Stimulated activated CD8-positive, alpha-beta memory T cell treated with anti-CD3 and anti-CD28 coated beads, Interleukin-2, amount 100 ng/mL, for 1 hour (primary cell): ENCODE measurements at places on chromosomes 13 and 19.

GRCh38 chr13:77374786-77375185 lies 47.9 kb upstream of the MYCBP2 start:
- no peak for DNase-seq

DNA sequence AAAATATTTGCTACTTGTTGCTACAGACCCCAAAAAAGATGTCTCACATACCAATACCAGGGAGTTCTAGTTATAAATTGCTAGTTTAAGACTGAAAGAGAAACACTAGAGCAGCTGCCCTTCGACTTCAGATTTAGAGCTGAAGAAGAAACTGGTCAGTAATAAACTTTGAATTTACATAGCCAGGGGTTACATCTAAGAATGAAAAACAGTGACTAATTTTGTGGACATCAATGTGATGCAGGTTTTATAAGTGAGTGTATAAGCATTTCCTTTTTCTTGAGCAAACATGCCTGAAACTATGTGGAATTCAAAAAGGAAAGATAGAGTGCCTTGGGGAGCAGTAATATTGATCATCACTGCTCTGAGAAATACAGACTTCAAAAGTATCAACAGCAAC lies 724.9 kb upstream of the MIR17HG start:
- no peak for DNase-seq

GRCh38 chr19:34436716-34437115 lies 8.5 kb downstream of the UBA2 start:
- DNase-seq, result no peak

GRCh38 chr13:102359264-102359663 lies 42.6 kb downstream of the FGF14 start:
- DNase-seq, result no peak

GRCh38 chr19:33390101-33390907 lies 16.8 kb downstream of the CEBPG start:
- no peak for DNase-seq

DNA sequence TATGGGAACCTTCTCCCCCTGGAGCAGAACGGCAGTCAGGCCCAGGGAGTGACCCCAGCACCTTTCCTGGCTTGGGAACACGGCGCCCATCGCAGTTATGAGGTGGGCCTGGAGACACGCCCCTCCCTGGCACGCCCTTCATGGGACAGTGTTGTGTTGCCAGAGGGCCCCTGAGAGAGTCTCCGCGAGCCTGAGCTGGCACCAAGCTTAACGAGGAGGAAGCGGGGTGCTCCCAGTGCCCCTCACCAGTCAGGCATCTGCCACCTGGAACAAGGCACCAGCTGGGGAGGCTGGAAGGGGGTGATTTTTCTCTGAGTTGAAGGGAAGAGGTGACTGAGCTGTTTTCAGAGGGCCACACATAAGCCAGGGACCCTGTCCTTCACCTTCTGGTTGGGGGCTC lies 180.6 kb downstream of the KDM4B start:
- no peak for DNase-seq

DNA sequence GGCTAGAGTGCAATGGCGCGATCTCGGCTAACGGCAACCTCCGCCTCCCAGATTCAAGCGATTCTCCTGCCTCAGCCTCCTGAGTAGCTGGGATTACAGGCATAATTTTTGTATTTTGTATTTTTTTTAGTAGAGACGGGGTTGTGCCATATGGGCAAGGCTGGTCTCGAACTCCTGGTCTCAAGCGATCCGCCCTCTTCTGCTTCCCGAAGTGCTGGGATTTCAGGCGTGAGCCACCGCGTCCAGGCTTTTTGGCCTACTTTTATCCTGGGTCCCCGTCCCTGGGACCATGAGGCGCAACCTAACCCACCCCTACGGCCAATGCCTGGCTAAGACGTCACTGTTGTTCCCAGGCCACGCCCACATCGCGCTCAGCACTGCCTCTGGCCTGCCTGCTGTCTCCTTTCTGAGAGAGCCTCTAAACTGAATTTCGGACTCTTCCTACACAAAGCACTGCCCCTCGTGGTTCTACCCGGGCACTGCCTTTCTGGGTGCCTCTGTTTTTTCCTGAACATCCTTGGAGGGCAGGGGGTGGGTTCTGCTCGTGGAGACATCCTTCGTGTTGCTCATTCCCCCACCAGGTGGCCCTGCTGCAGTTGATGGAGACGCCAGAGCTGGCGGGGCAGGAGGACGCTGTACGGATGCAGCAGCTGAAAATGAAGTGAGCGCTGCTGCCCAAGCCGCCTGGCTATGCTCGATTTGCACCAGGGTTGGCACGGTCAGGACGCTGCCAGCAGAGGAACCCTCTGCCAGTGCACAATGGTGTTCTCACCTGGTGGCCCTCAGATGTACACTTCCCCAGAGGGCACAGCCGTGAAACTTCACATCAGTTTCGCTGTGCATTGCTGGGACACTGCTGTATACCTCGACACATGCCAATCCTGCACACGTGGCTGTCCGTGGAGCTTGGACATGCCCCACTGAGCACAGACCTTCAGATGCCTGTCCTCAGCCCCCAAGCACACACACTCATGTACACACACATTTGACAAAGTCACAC lies 2.0 kb downstream of the REX1BD start:
- DNase-seq, result no peak

- DNase-seq, result no peak
These were observed 1.0 kb downstream of the CLPP start for GRCh38 chr19:6362351-6362801.

DNA sequence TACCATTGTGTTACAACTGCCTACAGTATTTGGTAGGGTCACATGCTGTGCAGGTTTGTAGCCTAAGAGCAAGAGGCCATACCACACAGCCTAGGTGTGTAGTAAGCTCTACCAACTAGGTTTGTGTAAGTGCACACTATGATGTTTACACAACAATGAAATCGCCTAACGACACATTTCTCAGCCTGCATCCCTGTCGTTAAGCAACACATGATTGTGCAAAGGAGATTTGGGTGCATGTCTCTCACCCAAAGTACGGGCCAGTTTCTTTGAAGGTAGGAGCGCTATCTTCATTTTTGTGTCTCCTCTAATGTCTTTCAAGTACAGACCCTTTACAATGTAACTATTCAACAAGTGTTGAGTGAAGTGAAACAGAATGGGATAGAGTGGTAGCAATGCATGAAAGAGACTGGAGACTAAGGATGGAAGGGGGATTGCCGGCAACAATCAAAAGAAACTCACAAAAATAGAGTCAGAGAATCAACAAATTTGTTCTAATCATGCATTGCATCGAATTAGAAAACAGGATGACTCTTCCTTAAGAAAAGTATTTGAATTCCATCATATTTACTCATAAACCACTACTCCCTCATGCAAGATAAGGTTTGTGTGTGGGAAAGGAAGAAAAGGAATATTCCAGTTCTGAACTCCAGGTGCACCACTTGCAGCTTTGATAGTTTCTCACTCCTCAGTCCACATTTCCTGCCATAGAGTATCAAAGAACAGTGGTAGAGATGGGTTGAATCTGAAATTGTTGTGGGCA lies 60.2 kb upstream of the TNFRSF19 start:
- DNase-seq, result no peak

DNA sequence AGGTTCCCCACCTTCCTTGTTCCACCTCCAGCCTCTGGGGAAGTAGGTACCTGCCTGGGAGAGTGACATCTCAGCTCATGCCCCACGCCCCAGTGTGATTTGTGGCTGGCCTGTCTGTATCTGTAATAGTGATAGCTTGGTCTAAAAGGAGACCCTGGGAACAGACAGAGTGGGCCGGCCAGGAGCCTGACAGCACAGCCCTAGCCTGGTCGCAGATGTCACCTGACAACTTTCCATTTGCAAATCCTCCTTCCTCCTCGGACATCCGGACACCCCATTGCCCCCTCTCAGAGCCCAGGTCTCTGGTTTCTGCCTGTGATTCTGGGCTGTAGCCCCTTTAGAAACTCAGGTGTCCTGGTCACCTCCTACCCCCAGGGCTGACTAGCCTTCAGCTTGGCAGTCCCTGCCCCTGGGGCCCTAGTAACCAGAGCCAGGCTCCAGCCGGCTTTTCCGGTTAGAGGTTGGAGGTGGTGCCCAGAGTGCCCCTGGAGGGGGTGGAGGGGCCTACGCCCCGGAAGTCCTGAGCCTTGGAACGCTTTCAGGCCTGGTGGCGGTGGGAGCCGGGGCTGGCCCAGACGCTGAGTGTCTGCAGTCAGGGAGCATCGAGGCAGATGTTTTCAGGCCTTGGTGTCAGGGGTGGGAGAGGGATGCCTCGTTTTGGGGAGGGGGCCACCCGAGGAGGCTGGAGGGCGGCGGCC lies 6.5 kb downstream of the LRRC8E start:
- DNase-seq, result no peak

DNA sequence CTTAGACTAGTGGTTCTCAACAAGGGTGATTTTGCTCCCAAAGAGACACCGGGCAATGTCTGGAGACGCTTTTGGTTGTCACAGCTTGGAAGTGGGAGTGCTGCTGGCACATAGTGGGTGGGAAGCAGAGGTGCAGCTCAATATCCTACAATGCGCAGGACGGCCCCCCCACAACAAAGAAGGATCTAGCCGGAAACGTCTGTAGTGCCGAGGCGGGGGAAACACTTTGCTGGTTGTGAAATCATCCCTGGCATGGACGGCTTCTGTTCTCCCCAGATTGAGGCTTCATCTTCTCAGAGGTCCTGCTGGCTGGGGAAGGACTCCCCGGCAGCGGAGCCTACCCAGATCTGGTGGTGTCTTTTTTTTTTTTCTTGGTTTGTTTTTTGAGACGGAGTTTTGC lies 13.4 kb upstream of the SYT5 start:
- DNase-seq, result no peak

GRCh38 chr19:45667620-45668341 lies at the start of gene GIPR:
Gene GIPR, plus strand, starts transcription at chr19:45668221. Its CDS starts 1,300 bp downstream, at chr19:45669521.
- no peak for DNase-seq

DNA sequence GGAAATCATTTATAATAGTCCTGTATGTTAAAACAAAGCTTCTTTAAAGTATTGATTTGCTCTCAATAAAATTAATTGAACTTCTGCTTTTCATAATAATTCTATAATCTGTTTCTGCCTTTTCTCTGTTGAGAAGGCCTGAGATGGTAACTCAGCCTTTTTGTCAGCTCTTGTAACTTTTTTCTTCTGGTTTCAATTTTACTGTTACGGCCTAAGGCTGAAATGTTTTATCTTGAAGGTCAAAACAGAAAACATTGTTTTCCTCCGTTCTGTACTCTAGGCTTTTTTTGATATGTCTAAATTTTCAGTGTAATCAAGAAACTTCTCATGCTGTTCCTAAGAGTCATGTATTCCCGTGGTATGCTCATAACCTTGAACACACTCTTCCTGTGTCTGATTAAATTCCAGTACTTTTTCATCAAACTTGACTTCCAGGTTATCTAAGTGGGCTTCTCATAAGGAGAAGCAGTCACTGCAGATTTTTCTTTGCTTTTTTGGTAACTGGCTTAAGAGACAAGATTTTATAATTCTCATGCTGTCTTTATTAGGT lies 7.6 kb upstream of the NAXD start:
- DNase-seq, result no peak

GRCh38 chr19:47158879-47159503 lies 28.4 kb downstream of the SAE1 start:
- no peak for DNase-seq

- DNase-seq, result no peak
These were observed 2.0 kb downstream of the MED25 start for GRCh38 chr19:49820125-49820524.

GRCh38 chr13:74129500-74130191 lies 4.6 kb downstream of the KLF12 start:
- DNase-seq, result no peak

DNA sequence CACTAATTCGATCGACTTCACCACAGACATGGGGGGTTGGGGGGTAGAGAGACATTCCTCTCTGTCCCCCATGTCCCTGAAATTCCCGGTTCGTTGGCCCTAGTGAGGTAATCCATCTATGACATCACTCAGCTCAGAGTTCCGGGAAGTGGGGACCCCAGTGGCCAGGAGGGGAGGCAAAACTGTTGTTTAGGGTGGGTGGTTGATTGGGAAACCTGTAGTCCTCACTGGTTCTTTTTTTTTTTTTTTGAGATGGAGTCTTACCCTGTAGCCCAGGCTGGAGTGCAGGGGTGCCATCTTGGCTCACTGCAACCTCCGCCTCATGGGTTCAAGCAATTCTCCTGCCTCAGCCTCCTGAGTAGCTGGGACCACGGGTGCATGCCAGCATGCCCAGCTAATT lies at the start of gene ARRDC5:
TSS of gene ARRDC5 (minus strand) at position 101 of the 400 bp plus-strand sequence. CDS start at position 30, 71 bp downstream.
- DNase-seq, result no peak
